ENCODE measurements at places on chromosomes 3 and 15. TPM values are rescaled to one million over a fixed set of nuclear protein-coding genes. Genes with fewer than 3 reads are reported as not detected.

Gene IGDCC3
- not detected for total RNA-seq

- no peak for DNase-seq
Measured at GRCh38 chr15:70202756-70203155, 105.0 kb upstream of the TLE3 start.

Gene KCNMB3
- 0.87 TPM for total RNA-seq

Gene CHRM5
- total RNA-seq: not detected

Gene VEPH1
- not detected for total RNA-seq

Gene VWA5B2
- not detected for total RNA-seq

Gene PTX3
- total RNA-seq: not detected

- DNase-seq: no peak
Measured at GRCh38 chr15:55661428-55661827, 73.3 kb upstream of the PYGO1 start.

- DNase-seq: no peak
Measured at GRCh38 chr3:120022729-120023128, 71.5 kb downstream of the GSK3B start.

Gene DAPK2
- 1.5 TPM for total RNA-seq

Gene RBP2
- total RNA-seq: not detected

DNA sequence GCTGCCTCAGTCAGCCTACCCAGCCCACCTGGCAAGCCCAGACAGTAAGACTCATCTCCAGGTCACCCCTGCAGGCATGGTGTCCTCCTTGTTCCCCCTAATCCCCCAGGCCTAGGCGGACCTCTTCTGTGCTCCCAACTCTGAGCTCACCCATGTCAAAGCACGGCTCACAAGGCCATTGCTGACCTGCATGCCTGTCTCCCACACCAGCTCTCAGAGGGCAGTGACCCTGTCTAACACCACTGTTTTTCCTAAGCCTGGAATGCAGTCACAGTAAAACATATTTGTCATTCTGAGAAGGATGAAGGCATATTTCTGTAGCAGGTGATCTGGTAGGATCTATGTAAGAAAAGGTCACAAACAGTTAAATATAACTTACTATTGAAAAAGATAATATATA is 110.3 kb upstream of the HACD2 start:
- DNase-seq: no peak

GRCh38 chr3:54963641-54964040 is 35.8 kb upstream of the LRTM1 start:
- DNase-seq: no peak

Gene UROC1
- total RNA-seq: 0.13 TPM

Gene SERINC4
- 0.21 TPM for total RNA-seq

DNA sequence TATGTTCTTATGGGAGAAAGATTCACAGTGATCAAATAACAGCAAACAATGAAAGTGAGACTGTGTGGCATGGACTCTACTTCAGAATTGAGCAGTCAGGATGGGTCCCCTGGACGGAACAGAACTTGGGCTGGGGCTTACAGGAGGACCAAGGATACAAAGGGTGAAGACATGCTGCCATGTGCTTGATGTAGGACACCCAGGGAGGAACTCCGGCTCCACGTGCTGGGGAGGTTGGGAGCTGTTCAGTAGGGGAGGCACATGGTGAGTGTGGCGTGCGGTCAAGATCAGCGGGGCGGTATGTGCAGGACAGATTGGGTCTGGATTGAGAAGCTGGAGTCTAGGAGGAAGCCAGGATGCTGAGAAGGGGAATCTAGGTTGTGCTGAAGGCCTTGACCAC is 32.6 kb downstream of the PPCDC start:
- no peak for DNase-seq

Gene CCDC39
- total RNA-seq: not detected

DNA sequence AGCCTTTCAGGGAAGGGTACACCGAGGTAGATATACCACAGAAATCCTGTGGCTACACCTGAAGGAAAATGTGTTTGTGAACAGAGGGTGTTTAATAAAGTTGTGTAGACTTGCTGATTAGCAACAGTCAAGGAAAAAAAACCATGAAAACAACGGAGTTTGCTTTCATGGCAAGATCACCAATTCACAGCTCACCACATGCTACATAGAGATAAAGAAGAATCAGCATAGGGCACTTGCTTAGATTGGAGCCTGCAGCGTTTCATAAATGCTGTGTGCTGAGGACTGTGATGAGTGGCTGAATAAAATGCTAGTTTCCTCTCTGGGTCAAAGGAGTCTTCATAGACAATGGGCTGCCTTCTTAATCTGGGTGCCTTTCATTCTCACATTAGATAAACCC is 257.6 kb downstream of the SLC9A9 start:
- no peak for DNase-seq

DNA sequence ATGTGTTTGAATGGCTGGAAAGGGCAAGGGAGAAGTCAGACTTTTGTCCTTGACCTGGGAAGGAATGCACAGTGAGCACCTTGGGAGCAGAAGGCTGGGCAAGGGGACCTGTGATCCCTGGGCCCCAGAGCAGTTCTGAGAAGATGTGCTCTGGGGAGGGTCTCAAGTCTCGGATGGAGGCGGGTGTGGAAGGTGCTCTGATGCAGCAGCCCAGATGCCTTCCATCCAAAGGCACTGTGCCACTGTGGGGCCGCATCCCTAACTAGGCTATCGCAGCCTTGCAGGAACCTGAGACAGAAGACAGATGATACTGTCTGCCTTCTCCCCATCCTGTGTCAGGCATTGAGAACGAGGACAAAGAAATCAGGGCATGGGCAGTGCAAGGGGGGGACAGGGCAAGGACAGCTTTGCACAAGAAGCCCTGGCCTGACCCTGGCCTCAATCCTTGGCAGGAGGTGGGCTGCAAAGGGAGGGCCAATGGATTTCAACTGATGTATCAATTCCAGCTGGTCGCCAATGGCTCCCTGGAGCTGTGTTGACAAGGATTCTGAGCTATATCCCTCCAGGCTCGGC is 14.6 kb upstream of the PRKCD start:
- no peak for DNase-seq

DNA sequence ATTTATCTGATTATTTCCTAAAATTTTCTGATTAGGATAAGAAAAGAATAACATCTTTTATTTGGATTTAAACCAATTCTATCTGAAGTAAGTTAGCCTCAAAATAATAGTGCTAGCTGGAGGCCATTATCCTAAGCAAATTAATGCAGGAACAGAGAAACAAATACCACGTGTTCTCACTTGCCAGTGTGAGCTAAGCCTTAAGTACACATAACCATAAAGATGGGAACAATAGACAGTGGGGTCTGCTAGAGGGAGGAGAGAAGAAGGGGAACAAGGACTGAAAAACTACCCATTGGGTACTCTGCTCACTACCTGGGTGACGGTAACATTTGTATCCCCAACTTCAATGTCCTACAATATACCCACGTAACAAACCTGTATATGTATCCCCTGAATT is 31.3 kb upstream of the LYSMD4 start:
- no peak for DNase-seq

DNA sequence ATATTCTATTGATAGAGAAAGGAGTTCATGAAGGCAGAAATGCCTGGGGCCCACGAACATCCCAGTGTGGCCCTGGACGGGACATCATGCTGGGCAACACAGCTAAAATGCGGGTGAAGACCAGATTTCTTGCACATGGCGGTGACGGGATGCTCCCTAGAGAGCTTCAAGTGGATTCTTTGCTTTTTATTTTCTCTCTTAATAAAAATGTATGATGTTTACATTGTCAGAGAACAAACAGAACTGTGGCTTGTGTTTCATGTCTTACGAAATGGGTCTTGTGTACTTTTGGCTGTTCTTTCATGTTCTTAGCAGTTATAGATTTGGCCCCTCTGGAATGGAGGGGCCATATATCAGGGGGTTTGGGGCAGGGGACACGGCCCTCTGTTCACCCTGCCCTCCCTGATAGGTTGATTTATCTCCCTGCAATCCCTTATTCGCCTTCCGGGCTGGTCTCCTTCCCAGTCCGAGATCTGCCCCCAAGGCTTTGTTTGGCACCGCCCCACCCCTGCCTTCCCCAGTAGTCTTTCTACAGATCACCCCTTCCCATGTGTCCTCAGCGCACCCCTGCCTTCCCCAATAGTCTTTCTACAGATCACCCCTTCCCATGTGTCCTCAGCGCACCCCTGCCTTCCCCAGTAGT is 68.7 kb upstream of the CGNL1 start:
- no peak for DNase-seq

GRCh38 chr3:16378415-16378814 is 113.4 kb downstream of the OXNAD1 start:
- DNase-seq: no peak

DNA sequence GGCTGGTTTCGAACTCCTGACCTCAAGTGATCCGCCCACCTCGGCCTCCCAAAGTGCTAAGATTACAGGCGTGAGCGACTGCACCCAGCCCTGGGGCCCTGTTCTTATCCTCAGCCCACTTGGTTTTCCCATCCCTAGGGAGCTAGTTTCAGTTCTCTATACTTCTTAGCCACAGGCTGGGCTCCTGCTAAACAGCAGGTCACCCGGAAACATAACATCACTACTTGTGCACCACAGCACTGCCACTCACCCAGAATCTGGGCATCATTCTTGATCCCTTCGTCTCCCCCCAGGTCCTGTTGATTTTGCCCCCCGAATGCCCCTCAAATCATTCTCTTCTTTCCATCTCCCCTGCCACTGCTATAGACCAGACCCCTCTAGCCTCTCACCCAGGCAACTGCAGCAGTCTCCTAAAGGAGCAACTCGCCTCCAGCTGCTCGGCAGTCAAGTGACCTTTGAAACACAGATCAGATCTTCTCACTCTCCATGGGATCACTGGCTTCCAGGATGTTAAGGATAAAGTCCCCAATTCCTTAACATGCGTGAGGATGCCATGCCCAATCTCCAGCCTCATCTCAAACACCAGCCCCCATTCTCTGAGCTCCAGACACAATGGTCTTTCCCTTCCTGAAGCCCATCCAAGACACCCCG is 5.6 kb upstream of the AP3S2 start:
- DNase-seq: no peak

GRCh38 chr3:10629671-10630040 is 124.3 kb upstream of the ATP2B2 start:
- no peak for DNase-seq

Gene CSPG4
- total RNA-seq: not detected

GRCh38 chr3:134970895-134971294 is 175.8 kb downstream of the EPHB1 start:
- no peak for DNase-seq

Gene MEGF11
- total RNA-seq: not detected

Gene ITGB5
- not detected for total RNA-seq

DNA sequence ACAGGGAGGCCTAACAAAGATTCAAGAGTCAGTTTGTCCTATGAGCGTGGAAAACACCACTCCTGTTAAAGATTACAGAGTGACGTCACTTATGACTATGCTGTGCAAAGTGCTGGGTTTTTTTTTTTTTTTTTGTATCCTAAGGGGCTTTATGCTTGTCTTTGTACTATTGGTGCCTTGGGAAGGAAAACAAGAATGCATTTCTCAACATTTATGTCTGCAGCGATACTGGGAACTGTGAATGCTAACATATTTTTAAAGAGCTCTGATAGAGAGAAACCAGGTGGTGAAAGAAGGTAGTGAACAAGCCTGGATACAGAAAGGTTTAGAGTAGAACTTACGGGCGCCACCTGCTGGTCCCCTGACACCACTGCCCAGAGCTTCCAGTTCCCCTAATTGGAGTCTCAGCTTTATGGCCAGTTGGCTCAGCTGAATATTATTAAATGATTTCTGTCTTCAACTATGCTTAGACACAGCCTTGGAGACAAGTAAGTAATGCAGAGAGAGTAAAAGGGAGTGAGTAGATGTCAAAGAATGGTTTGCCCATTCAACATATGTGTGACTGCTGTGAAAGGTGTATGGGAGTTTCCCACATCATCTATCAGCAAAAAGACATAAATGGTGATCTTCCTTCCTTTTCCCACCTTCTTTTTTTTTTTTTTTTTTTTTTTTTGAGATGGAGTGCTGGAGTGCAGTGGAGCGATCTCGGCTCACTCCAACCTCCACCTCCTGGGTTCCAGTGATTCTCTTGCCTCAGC is 807.9 kb upstream of the CFAP20DC start:
- peak; percentile 90 for DNase-seq

- DNase-seq: peak; percentile 82
Measured at GRCh38 chr15:74781431-74782258, at the start of gene CSK. Gene CSK (plus strand): TSS chr15:74782080. CDS start chr15:74798298, 16,218 bp downstream.

DNA sequence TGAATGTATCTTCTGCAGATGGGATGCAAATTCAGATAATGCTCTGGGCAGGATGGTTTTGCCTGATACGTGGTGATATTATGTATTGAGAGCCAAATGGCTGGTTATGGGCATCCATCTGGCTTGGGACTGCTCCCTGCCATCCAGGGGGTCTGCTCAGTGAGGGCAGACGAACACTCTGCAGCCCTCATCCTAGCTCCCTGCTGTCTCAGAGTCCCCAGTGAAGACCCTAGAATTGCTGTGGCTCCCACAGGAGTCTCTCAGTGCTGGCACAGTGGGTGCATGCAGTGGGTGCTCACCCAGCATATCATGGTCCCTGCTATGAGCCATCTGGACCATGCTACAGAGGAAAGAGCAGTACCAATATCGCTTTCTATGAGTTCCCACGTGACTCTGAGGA is 10.3 kb downstream of the CX3CR1 start:
- no peak for DNase-seq

DNA sequence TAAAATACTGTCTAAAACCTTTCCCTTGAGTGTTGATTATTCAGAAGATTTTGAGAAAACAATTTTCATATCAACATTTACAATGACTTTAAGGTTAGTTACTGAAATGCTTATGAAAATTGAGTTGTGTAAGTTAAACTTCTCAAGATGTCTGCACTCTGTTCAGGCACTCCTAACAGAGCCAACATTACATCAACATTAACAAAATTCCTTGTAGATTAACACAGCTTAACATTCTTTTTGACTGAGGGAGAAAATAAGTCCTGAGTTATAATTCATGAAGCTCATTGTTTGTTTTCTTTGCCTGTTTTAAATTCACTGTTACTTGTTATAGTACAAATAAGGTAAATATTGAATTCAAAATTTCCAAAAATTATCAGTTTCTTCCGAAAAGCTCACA is 9.0 kb downstream of the ACKR4 start:
- DNase-seq: no peak

GRCh38 chr3:143637133-143637532 is 211.1 kb downstream of the SLC9A9 start:
- DNase-seq: no peak

Data from activated CD8-positive, alpha-beta T cell treated with anti-CD3 and anti-CD28 coated beads, Interleukin-2, amount 10 ng/mL, durations not matched to agents 7 days and 5 days (primary cell).